ENCODE measurements at places on chromosomes 13 and 19.
A peak's percentile ranks its signal among the peaks of the same experiment; 100 is the strongest.

DNA sequence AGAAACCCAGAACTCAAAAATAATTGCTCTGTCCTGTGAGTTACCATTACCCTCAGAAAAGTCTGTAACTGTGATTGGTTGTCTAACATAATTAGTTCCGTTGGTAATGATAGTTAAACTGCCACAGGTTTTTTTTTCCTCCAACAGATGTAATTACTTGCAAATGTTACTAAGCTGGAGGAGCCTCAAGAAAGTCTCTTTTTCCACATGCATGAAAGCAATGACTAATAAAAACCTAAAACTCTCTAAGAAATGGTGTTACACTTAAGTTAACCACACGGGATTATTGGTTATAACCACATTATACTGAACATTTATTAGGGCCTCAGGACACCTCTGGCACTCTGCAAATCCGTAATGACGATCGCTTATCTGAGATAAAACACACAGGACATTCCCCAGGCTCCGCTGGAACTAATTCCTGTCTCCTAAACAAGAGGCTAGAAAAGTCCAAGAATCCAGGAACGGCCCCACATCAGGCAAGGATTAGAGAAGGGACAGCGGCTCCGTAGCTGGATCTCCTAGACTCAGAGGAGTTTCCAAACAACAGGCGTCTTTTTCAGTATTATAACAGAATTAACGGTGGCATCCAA lies 753 bp downstream of the ZNF235 start:
- DNase-seq: peak; percentile 1

DNA sequence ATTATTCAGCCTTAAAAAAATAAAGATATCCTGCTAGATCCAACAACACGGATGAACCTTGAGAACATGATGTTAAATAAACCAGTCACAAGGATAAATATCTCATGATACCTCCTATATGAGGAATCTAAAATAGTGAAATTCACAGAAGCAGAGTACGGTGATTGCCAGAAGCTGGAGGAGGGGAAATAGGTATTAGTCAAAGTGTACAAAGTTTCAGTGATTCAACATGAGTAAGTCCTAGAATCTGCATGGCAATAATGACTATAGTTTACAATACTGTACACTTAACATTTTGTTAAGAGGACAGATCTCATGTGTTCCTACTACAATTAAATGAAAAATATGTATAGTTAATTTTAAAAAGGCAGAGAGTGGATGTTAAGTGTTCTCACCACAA lies 206.6 kb upstream of the SLC10A2 start:
- no peak for DNase-seq

GRCh38 chr19:54189145-54189734 lies at the start of gene MBOAT7:
Gene MBOAT7 (minus strand): TSS chr19:54189580. CDS start chr19:54188508, 1,072 bp downstream.
- DNase-seq: no peak

DNA sequence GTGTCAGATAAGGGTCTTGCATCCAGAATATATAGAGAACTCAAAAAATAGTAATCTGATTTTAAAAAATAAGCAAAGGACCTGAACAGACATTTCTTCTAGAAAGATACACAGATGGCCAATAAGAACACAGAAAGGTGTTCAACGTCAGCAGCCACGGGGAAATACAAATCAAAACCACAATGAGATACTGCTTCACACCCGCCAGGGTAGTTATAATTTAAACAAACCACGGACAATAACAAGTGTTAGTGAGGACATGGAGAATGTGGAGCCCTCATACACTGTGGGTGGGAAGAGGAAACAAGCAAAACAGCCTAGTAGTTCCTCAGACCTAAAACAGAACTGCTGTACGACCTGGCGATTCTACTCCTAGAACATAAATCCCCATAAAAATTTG lies 26.7 kb upstream of the NAPA start:
- DNase-seq: no peak
